ENCODE measurements at places on chromosomes 11 and 22. TPM values are rescaled to one million over a fixed set of nuclear protein-coding genes. Genes with fewer than 3 reads are reported as not detected.

Gene TIMP3
- 280 TPM for total RNA-seq

Gene L3MBTL2
- total RNA-seq = 9.9 TPM

Gene USH1C
- total RNA-seq = 1.2 TPM

- H3K27ac ChIP-seq = no peak overlapping the region
- no peaks in the 10 kb centered on the region for H3K27me3 ChIP-seq
- H3K36me3 ChIP-seq = no peaks in the 10 kb centered on the region
- H3K4me1 ChIP-seq = no peaks in the 10 kb centered on the region
- no peak overlapping the region for H3K4me3 ChIP-seq
- DNase-seq = no peak
Measured at GRCh38 chr11:88739524-88739923, 326.3 kb downstream of the GRM5 start.

- H3K4me3 ChIP-seq = no peak overlapping the region
- no peak for DNase-seq
- peaks cover 17% of the 10 kb centered on the region for H3K4me1 ChIP-seq
- H3K27ac ChIP-seq = no peak overlapping the region
- H3K36me3 ChIP-seq = peaks cover 33% of the 10 kb centered on the region
- H3K27me3 ChIP-seq = no peaks in the 10 kb centered on the region
Measured at GRCh38 chr11:5694642-5695041, 5.1 kb downstream of the TRIM22 start.

- no peaks in the 10 kb centered on the region for H3K36me3 ChIP-seq
Measured at GRCh38 chr22:47038206-47038835, 275.9 kb downstream of the TBC1D22A start.

- no peak overlapping the region for H3K27ac ChIP-seq
- no peaks in the 10 kb centered on the region for H3K4me1 ChIP-seq
- no peaks in the 10 kb centered on the region for H3K36me3 ChIP-seq
- H3K27me3 ChIP-seq = no peaks in the 10 kb centered on the region
- no peak overlapping the region for H3K4me3 ChIP-seq
Measured at GRCh38 chr22:20646906-20647305, 127.0 kb upstream of the SERPIND1 start.

DNA sequence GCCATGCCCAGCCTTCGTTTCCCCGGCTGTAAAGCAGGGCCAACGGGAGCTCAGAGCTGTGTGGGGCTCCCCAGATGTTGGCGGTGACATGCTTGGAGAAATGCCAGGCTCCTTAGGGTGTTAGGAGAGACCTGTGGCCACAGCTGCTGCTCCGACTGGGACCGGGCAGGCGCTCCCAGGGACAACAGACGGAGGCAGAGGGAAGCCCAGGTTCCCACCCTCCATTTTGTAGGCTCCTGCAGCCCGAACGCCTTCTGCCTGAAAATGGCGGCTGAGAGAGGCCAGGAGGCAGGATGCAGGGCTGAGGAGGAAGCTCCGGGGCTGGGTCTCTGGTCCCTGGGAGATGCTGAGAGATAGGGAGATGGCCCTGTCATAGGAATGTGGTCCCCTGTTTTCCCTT is 10.0 kb downstream of the CD6 start:
- H3K27me3 ChIP-seq = no peaks in the 10 kb centered on the region
- no peaks in the 10 kb centered on the region for H3K36me3 ChIP-seq
- no peaks in the 10 kb centered on the region for H3K4me1 ChIP-seq
- no peak overlapping the region for H3K27ac ChIP-seq

- no peaks in the 10 kb centered on the region for H3K27me3 ChIP-seq
- H3K36me3 ChIP-seq = no peaks in the 10 kb centered on the region
- no peak overlapping the region for H3K4me3 ChIP-seq
Measured at GRCh38 chr11:110455718-110456117, 26.0 kb downstream of the FDX1 start.

GRCh38 chr11:22197139-22198005 is 4.5 kb downstream of the ANO5 start:
- H3K4me1 ChIP-seq = peaks cover 19% of the 10 kb centered on the region
- DNase-seq = no peak
- H3K27me3 ChIP-seq = no peaks in the 10 kb centered on the region
- no peaks in the 10 kb centered on the region for H3K36me3 ChIP-seq
- H3K4me3 ChIP-seq = no peak overlapping the region
- no peak overlapping the region for H3K27ac ChIP-seq

DNA sequence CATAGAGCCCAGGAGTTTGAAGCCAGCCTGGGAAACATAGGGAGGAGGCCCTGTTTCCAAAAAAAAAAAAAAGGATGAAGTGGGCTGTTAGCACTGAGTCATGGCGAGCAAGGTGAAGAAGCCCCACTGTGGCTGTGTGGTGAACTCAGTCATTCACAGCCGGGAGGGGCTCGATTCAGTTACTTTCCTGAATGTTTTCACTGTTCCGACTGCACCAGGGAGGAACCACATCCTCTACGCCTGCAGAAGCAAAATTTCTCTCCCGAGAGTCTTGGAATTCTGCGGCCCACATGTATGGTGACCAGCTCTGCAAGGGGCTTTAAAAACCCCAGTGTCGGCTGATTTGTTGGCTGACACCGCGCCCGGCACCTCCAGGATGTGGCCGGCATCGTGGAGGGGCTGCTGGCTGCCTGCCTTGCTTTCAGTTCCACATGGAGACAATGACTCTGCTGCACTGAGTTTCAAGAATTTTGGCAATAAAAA is 27.8 kb upstream of the GRAMD4 start:
- peak overlapping the region; percentile 6 for H3K4me3 ChIP-seq
- H3K4me1 ChIP-seq = peaks cover 12% of the 10 kb centered on the region
- no peaks in the 10 kb centered on the region for H3K36me3 ChIP-seq
- H3K27me3 ChIP-seq = no peaks in the 10 kb centered on the region

DNA sequence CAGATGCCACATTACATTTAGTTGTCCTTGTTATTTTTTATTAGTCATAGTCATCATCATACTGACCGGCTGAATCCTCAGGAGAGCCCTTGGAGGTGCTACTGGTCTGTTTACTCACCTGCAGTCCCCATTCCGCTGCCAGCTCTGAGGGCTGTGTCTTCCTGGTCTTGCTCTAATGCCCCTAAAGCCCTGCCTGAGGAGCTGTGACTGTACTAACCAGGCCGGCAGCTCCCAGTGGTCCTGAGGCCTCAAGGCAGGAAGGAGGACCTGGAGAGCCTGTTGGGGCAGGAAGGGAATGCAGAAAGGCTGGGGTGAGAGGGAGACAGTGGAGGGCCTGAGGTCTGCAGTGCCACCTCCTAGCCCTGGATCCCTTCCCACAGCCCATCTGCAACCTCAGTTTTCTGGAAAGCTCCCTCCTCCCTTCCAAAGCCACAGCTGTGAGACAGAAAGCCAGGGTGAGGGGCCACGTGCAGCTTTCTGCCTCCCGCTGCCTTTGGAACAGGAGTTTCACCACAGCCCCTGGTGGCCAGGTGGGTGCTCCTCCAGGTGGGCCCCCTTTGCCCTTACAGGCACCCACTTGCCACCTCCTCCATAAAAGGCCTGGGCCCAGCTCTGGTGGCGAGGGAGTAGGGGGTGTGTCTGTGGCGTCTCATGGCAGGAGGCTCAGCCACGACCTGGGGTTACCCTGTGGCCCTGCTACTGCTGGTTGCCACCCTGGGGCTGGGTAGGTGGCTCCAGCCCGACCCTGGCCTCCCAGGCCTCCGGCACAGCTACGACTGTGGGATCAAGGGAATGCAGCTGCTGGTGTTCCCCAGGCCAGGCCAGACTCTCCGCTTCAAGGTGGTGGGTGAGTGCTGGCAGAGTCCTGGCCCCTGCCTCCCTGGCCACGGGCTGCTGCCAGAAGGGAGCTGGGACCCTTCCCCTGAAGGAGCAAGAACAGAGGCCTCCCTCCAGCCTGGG is at the start of gene ZP1:
TSS of gene ZP1 (plus strand) at position 632 of the 960 bp plus-strand sequence. CDS start at position 652, 20 bp downstream.
- H3K4me1 ChIP-seq = no peaks in the 10 kb centered on the region
- no peaks in the 10 kb centered on the region for H3K27me3 ChIP-seq
- no peaks in the 10 kb centered on the region for H3K36me3 ChIP-seq
- no peak within 1 kb of the TSS for H3K27ac ChIP-seq

- H3K36me3 ChIP-seq = no peaks in the 10 kb centered on the region
- H3K27me3 ChIP-seq = no peaks in the 10 kb centered on the region
- H3K4me3 ChIP-seq = no peak overlapping the region
- no peak for DNase-seq
- H3K4me1 ChIP-seq = peaks cover 2% of the 10 kb centered on the region
Measured at GRCh38 chr11:89184021-89184420, 6.3 kb downstream of the TYR start.

GRCh38 chr11:18321578-18321968 is 367 bp downstream of the HPS5 start:
- H3K27ac ChIP-seq = peak overlapping the region; percentile 96
- peaks cover 5% of the 10 kb centered on the region for H3K36me3 ChIP-seq

- H3K36me3 ChIP-seq = no peaks in the 10 kb centered on the region
- no peak for DNase-seq
- H3K27me3 ChIP-seq = no peaks in the 10 kb centered on the region
- no peak overlapping the region for H3K27ac ChIP-seq
Measured at GRCh38 chr22:33070600-33070999, 12.4 kb upstream of the SYN3 start.

DNA sequence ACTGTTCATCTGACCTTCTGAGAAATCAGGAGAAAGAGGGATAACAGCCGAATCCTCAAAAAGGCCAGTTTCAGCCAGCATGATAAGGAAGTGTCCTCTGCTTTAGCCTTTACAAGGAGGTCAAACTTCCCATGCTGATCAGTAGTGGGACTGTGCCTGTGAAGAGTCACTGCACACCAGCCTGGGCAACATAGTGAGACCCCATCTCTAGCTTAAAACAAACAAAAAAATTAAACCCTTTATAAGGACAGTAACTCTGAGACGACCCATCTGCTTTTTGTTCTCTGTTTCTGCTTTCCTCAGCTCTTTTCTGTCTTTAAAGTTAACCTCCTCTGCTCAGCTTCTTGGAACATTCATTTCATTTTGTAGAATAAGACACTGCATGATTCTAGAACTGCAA is 49.7 kb downstream of the SCGB1A1 start:
- H3K27me3 ChIP-seq = no peaks in the 10 kb centered on the region
- no peaks in the 10 kb centered on the region for H3K36me3 ChIP-seq
- no peak overlapping the region for H3K4me3 ChIP-seq
- H3K27ac ChIP-seq = peak overlapping the region; percentile 42

GRCh38 chr22:21095773-21096107 is 50.0 kb downstream of the LRRC74B start:
- no peaks in the 10 kb centered on the region for H3K4me1 ChIP-seq
- H3K27ac ChIP-seq = no peak overlapping the region
